ENCODE measurements at places on chromosomes 2 and 18.

GRCh38 chr2:209476367-209477208 lies 52.7 kb downstream of the MAP2 start:
- H3K4me1 ChIP-seq = no peaks in the 10 kb centered on the region
- no peaks in the 10 kb centered on the region for H3K36me3 ChIP-seq
- no peak for DNase-seq
- H3K4me3 ChIP-seq = no peak overlapping the region
- H3K27me3 ChIP-seq = no peaks in the 10 kb centered on the region
- H3K27ac ChIP-seq = no peak overlapping the region

DNA sequence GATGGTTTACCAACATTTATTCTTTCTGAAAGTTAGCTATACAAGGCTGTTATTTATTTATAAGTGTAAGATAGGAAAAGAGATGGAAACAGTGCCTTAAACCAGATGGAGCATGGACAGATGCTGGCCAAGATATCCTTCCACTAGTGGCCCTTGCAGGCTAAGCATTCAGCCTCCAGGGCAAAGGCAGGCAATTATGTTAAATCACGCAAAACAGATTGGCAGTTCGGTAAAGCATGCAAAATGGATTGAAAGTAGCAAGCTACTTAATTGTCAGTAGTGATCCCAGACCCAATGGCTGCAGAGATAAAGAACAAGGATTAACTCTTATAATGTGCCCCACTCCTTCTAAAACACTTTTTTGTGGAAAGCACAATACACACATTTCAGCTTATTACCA lies 105.4 kb upstream of the MAP4K3 start:
- H3K27me3 ChIP-seq = no peaks in the 10 kb centered on the region
- no peaks in the 10 kb centered on the region for H3K4me1 ChIP-seq
- no peak for DNase-seq
- no peak overlapping the region for H3K27ac ChIP-seq
- H3K4me3 ChIP-seq = no peak overlapping the region

- no peaks in the 10 kb centered on the region for H3K36me3 ChIP-seq
- no peak for DNase-seq
- no peaks in the 10 kb centered on the region for H3K27me3 ChIP-seq
- H3K27ac ChIP-seq = no peak overlapping the region
- H3K4me3 ChIP-seq = no peak overlapping the region
- H3K4me1 ChIP-seq = no peaks in the 10 kb centered on the region
Measured at GRCh38 chr2:187310701-187311100, 137.4 kb downstream of the CALCRL start.

GRCh38 chr2:111982822-111983221 lies 72.2 kb upstream of the TMEM87B start:
- H3K36me3 ChIP-seq = no peaks in the 10 kb centered on the region
- no peak overlapping the region for H3K27ac ChIP-seq
- no peak overlapping the region for H3K4me3 ChIP-seq
- no peaks in the 10 kb centered on the region for H3K27me3 ChIP-seq
- DNase-seq = no peak

GRCh38 chr2:35501076-35501475 lies 854.5 kb upstream of the CRIM1 start:
- no peak for DNase-seq
- H3K36me3 ChIP-seq = no peaks in the 10 kb centered on the region
- no peaks in the 10 kb centered on the region for H3K27me3 ChIP-seq
- H3K4me1 ChIP-seq = no peaks in the 10 kb centered on the region
- no peak overlapping the region for H3K4me3 ChIP-seq

DNA sequence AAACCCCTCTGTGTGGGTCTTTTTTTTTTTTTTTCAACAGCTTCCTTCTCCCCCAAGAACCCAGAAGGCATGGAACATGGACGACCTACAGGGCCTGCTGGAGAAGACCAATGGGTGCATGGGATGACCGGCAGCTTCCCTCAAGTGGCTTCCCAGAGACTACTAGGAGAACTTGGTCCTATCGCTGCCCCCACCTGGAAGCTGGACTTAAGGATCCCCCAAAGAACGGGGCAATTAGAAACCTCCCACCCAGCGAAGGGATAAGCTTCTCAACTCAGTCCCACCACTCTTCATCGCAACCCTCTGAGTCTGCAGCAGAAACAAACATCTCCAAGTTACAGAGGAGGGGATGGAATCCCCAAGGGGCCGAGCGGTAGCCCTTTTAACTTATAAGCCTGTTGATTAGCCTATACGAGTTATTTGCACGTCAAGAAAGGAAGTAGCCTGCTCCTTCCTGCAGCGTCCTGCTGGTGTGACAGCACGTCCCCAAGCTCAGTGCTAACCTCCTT lies 1.4 kb downstream of the ACTR1B start:
- peaks cover 5% of the 10 kb centered on the region for H3K36me3 ChIP-seq
- no peak for DNase-seq
- H3K4me1 ChIP-seq = peaks cover 3% of the 10 kb centered on the region
- peak overlapping the region; percentile 77 for H3K4me3 ChIP-seq
- H3K27ac ChIP-seq = peak overlapping the region; percentile 97
- no peaks in the 10 kb centered on the region for H3K27me3 ChIP-seq

DNA sequence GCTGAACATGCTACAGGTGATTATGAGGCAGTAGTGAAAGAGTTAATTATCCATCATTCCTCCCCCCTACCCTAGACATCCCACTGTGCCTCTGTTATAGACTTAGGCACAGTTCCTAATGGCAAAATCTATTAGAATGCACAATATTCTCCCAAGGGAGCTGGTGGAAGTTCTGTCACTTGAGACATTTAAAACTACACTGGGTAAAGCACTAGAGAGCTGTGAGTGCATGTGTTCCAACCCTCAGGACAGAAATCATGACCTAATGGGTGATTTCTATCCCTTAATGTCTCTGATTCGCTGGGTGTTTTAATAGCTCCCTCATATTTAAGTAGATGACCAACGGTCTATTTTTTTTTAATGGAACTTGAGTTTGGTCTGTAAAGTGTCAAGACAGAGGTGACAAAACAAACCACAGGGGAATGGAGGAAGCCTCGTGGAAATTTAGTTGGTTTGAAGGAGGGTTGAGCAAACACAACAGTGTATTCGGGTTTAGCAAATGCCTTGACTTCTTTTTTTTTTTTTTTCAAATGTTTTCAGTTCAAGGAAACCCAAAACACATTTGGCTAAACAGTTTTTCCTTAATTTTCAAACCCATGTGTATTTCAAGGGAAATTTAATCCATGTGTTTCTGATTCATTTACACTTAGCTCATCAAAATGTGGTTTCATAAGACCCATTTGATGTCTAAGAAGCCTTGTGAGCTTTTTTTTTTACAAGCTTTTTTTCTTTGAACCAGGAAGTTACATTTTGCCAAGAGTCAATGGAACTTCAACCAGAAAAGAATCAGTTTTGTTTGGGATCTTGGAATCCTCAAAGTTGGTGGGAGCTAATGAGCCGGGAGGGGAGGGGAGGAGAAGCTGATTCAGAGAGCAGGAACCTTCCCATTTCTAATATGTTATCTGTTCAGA lies 665.1 kb upstream of the ZEB2 start:
- no peak overlapping the region for H3K27ac ChIP-seq
- no peak for DNase-seq
- H3K4me1 ChIP-seq = no peaks in the 10 kb centered on the region
- H3K36me3 ChIP-seq = no peaks in the 10 kb centered on the region
- no peaks in the 10 kb centered on the region for H3K27me3 ChIP-seq

DNA sequence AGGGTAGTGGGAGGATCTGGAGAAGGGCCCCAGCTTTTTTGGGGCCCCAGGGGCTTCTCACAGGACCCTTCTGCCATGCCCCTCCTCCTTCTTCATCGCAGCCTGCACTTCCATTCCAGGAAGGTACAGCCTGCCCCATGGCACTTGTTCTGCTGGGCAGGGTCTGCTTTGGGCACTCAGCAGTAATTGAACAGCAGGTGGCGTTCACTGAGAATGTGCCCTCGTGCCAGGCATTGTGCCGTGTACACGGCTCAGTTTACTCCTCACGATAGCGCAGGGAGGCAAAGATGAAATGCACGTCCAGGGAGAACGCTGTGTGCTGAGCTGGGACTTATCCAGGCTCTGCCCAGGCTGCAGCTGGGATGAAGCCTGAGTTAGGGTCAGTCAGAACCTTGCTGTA lies 54.8 kb upstream of the ASB18 start:
- no peaks in the 10 kb centered on the region for H3K4me1 ChIP-seq
- H3K27me3 ChIP-seq = no peaks in the 10 kb centered on the region
- no peaks in the 10 kb centered on the region for H3K36me3 ChIP-seq
- no peak overlapping the region for H3K27ac ChIP-seq
- no peak overlapping the region for H3K4me3 ChIP-seq

DNA sequence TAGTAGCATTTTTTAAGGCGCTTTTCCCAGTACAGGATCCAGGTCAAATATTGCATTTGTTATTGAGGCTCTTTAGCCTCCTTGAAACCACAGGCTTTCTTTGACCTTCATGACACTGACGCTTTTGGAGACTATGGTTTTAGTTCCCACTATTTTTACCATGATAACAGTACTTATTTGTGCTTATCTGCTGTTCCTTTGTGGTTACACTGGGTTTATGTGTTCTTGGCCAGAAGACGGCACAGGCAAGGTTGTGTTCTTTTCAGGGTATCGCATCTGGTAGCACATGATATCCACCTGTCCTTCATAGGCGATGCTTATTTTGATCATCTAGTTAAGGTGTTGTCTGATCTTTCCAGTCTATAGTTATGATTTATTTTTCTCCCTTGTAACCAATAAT lies 16.8 kb upstream of the MBOAT2 start:
- no peak overlapping the region for H3K27ac ChIP-seq
- H3K36me3 ChIP-seq = no peaks in the 10 kb centered on the region
- H3K4me3 ChIP-seq = no peak overlapping the region
- no peak for DNase-seq

DNA sequence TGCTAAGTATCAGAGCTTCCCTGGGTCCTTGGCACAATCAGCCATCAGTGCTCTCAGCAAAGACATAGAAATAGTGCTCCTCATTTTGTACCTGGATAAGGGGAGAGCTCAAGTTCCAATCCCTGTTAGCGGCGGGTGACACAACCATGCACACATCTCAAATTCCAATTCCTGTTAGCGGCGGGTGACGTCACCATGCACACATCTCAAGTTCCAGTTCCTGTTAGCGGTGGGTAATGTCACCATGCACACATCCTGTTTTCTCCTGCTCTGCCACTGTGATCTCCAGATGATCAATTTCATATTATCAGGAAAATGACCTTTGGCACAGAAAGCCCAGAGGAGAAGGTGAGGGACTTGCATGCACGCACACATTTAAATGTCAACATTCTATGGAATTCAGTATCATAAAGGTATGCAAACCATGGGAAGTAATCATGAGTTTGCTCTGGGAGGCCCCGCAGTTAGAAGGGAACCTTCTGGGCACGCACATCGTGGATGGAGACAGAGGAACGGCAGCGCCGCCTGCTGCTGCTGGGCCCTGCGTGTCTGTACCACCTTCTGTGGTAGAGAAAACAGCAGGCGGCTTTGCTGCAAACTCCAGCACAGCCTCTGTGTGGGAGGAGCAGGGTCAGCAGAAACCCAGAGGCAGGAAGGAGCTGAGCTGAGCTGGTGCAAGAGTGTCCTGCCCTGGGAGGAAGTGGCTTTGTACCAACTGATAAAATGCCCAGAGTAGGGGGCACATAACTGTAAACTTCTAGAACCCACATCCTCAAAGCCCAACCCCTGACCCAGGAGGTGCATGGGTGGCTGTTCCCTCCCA lies 77.8 kb downstream of the MBP start:
- peak overlapping the region; percentile 80 for H3K27ac ChIP-seq
- no peak overlapping the region for H3K4me3 ChIP-seq
- no peaks in the 10 kb centered on the region for H3K27me3 ChIP-seq
- H3K36me3 ChIP-seq = no peaks in the 10 kb centered on the region
- DNase-seq = peak; percentile 55
- no peaks in the 10 kb centered on the region for H3K4me1 ChIP-seq

DNA sequence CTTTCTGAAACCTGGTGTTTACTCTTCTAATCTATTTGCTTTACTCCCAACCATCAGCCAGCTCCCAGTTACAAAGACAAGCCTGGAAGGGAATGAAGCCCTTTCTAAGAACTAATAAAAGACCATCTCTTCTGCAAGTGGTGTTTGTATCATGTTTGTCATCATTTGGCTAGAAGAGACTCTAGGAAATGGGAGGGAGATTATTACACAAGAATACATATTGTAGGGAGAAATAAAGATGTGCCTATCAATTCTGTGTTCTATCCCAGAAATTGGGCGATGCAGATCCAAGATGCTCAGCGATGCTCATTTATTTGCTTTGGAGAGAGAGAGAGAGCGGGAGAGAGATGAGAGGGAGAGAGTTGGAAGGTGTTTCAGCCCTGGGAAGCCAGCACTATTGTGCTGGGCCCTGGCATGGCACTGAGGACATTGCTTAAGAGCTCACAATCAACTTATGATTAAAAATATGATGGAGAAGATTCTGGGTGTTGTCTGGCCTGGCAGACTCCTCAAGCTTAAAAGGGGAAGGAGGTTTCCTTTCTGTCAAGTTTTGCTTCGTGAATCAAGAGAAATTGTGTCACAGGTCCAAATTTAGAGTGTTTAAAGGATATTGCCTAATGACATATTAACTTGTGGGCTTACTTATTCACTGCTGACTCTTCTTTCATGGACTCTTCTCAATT lies 41.8 kb upstream of the AFF3 start:
- no peaks in the 10 kb centered on the region for H3K27me3 ChIP-seq
- no peaks in the 10 kb centered on the region for H3K36me3 ChIP-seq
- no peaks in the 10 kb centered on the region for H3K4me1 ChIP-seq
- no peak overlapping the region for H3K4me3 ChIP-seq
- H3K27ac ChIP-seq = no peak overlapping the region
- no peak for DNase-seq

DNA sequence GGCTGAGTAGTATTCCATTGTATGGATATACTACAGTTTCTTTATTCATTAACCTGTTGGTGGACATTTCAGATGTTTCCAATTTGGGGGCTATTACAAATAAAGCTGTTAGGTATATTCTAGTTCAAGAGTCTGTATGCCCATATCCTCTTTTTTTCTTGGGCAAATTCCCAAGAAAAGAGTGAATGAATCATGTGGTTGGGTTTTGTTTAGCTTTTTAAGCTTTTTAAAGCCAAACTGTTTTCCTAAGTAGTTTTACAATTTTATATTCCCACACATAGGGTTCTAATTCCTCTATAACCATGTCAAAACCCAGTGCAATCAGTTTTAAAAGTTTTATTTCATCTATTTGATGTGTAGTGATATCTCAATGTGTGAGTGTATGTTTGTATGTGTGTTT lies 44.9 kb upstream of the BAZ2B start:
- H3K36me3 ChIP-seq = no peaks in the 10 kb centered on the region
- no peak for DNase-seq
- H3K27me3 ChIP-seq = no peaks in the 10 kb centered on the region
- H3K4me3 ChIP-seq = no peak overlapping the region

- no peak for DNase-seq
- H3K4me3 ChIP-seq = no peak overlapping the region
- H3K36me3 ChIP-seq = no peaks in the 10 kb centered on the region
- H3K27ac ChIP-seq = no peak overlapping the region
- no peaks in the 10 kb centered on the region for H3K27me3 ChIP-seq
- H3K4me1 ChIP-seq = no peaks in the 10 kb centered on the region
Measured at GRCh38 chr18:57931038-57931437, 113.0 kb upstream of the NEDD4L start.

DNA sequence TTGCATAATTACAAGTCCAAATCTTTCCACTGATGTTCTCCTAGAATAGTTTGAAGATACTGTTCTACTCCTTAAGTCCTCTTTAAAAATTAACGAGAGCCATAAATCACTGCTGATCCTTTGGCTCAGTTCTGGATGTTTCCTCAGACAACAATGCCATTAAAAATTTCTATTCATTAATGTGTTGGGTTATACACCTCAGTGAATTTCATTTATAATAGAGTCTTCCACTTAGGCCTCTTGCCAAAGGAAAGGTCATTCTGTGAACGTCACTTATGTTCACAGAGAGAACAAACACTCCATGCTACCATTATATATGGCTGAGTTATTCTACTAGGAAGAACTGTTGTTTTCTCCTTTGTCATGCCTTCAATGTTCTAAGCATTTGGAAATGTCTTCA lies 1472.3 kb upstream of the CELF4 start:
- DNase-seq = no peak
- H3K27me3 ChIP-seq = no peaks in the 10 kb centered on the region
- H3K36me3 ChIP-seq = no peaks in the 10 kb centered on the region
- no peaks in the 10 kb centered on the region for H3K4me1 ChIP-seq
- no peak overlapping the region for H3K4me3 ChIP-seq
